ENCODE measurements at places on chromosomes 16 and 17.

DNA sequence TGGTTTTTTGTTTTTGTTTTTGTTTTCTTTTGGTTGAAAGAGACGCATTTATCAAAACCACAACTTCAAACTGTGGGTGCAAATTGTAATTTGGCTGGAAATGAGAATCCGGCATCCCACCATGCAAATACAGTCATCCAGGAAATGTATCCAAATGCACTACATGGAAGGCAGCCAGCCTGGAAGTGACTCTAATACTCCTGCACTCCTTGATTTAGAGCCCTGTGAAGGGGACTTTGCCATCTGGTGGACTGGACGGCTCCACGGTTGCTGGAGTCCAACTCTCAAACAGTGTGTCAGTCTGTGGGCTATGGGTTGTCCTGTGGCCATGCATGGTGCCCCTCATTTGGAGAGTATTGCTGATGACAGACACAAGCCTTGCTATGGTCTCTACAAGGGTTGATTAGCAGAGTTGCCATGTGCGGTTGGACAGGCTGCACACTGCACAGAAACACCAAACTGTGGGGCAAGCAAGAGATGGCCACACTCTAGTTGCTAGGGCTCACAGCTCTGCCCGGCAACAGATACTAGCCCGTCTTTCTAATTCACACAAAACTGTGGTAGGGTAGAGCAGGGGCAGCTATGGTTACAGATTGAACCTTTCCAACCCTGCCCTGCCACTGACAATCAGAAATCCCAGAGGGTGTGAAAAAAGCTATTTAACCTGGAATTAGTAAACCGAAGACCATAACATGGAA is 62.4 kb downstream of the VAT1L start:
- DNase-seq = no peak

GRCh38 chr16:50365791-50366575 is 2.8 kb downstream of the BRD7 start:
- no peak for DNase-seq

- peak; percentile 61 for DNase-seq
Observed at GRCh38 chr17:38875477-38876075, 5.7 kb downstream of the LASP1 start.

DNA sequence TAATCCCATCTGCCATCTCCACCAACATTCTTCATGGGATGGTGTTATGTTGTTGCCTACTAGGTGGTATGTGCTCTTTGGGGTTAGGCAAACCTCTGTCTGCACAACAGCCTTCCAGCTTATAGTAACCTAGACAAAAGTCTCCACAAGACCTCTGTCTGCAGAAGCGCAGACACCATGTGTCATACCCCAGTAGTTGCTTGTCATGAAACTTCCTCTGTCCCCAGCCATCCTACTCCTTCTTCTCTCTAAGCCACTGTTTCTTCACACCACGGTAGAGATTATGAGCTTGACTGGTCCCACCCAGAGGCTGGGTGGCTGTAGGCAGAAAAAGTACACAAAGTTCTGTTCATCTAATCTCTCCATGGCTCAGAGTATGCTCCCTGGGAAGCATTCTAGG is 100.3 kb downstream of the MAF start:
- no peak for DNase-seq

DNA sequence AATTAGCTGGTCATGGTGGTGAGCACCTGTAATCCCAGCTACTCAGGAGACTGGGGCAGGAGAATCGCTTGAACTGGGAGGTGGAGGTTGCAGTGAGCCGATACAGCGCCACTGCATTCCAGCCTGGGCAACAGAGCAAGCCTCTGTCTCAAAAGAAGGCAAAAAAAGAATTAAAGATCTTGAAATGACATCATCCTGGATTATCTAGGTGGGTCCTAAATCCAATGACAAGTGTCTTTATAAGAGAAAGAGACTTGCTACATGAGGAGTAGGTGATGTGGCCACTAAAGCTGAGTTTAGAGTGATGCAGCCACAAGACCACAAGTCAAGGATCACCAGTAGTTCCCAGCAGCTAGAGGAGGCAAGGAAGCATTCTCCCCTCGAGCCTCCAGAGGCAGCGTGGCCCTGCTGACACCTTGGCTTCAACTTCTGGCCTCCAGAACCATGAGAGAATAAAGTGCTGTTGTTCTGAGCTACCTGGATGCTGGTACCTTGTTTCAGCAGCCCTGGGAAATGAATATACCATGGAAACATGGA is 15.8 kb downstream of the CIITA start:
- DNase-seq = no peak

DNA sequence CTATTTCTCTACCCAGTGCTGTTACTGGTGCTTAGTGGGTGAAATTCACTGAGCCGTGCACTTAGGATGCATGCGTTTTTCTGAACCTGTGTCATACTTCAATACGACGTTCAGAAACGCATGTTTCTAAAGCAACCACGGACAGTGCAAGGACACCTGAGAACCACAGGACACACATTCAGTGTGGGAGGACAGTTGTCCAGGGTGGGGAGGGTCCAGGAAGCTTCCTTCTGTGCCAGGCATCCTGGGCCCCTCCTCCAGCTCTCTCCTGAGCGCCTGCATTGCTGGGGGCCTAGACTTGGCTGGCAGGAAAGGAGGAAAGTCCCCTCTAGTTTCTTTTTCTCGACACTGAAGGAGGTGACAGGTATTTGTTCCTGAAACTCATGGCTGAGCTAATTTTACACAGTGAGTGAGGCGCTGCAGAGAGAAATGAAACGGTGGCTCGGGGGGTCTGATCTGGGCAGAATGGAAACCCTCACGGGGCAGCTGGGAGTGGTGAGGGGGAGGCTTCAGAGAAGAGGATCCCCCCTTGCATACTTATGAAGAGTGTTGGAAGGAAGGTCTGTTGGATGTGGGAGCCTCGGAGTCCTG is 89.9 kb downstream of the IRF8 start:
- DNase-seq = peak; percentile 30

GRCh38 chr16:19316846-19317245 is 31.3 kb downstream of the CLEC19A start:
- DNase-seq = no peak

GRCh38 chr16:64305663-64306062 is 816.2 kb downstream of the CDH11 start:
- DNase-seq = no peak

All from endodermal cell (in vitro differentiated cells).